ENCODE measurements at places on chromosomes 12 and 14.

GRCh38 chr12:94689002-94689645 lies 38.8 kb upstream of the TMCC3 start:
- peak; percentile 30 for DNase-seq

DNA sequence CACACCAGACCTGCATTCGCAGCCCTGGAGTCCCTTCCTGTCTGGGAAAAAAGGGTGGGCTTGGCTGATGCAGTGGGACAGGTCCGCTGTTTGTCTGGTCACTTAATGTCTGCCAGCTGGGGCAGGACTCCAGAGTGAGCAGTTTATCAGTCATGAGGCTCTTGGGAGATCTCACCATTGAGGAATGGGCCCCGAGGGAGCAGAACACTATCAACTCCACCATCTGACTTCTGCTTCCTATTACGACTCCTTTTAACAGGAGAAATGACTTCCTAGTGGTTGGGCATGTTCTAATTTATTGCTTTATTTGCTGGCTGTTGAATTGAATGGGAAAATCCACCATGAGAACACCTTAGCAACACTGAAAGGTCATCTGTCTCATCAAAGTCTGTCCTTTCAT lies 182.5 kb upstream of the RASSF8 start:
- no peak for DNase-seq

GRCh38 chr12:119423285-119423684 lies 88.8 kb downstream of the CCDC60 start:
- DNase-seq, result no peak

DNA sequence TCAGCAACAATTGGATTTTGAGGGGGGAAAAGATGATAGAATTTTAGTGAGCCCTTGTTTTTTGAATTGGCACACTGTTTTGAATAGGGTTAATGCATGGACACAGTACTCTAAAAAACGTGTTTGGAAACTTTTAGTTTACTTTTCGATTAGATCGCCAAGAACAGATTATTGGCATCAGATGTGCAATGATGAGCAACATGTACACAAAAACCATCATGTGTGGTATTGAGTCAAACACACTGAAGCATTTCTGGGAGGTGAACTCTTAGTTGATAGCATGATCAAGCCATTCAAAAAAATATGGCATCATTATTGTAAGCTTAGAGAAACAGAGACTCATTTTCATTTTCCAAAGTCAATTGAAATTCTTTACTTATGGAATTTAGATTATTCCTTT lies 329.2 kb downstream of the ADAMTS20 start:
- DNase-seq, result no peak

- DNase-seq, result no peak
These were observed 342.7 kb downstream of the CACNA1C start for GRCh38 chr12:2395354-2395977.

DNA sequence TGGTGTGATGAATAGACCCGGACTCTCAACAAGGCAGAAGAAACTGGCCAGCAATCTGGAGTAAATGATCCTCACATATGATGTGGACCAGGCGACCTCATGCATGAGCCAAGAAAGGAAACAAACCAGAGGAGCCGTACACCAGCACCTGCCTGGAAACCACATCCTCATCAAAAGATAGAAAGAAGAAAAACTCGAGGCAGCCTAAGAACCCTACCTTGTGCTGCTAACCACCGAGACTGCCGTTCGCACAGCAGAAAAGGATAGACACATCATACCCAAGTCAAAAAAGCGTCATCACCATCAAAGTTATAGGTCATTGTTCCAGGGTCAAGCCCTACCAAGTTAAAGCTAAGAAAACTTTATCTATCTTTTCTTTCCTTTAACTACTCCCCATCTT lies 66.7 kb downstream of the RESF1 start:
- DNase-seq, result no peak

DNA sequence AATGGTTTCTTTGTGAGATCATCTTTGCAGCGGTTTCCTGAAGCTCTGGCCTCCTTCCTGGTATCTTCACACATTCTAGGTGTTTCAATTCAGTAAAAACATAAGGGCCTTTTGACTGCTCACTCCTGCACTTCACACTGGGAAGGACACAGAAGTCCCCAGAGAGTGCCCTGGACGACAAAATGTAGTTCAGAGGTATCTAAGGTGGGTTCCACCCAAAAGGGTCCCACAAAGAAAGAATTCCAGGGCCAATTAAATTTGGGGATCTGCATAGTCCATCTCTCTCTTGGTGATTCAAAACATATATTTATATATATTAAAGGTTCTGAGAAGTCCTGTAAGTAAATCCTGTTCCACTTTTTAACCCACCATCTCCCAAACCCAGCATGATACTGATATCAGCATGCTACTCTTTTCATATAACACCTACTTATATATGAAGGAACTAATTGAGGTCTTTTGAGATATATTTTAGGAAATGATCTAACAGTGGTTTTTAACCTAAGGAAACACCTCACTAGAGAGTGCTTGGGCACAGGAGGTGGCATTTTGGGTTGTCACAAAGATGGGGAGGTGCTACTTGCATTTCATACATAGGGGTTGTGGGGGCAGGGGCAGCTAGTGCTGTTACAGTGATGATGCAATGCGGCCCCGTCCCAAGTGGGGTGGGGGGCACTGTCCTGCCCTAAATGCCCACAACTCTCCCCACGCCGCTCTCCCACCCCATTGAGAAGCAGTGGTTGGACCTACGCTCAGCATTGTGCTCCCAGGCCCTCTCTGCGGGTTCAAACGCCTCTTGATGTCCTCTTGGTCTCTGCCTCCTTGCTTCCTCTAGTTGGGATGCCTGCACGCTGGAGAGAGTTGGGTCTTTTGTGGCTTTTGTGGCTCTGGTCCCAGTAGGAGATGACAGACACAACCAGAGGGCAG lies 109.4 kb downstream of the ARF6 start:
- no peak for DNase-seq

- DNase-seq, result no peak
These were observed 16.1 kb upstream of the PLEKHG6 start for GRCh38 chr12:6294156-6295093.

GRCh38 chr14:102012336-102012735 lies 48.0 kb downstream of the DYNC1H1 start:
- DNase-seq, result no peak

DNA sequence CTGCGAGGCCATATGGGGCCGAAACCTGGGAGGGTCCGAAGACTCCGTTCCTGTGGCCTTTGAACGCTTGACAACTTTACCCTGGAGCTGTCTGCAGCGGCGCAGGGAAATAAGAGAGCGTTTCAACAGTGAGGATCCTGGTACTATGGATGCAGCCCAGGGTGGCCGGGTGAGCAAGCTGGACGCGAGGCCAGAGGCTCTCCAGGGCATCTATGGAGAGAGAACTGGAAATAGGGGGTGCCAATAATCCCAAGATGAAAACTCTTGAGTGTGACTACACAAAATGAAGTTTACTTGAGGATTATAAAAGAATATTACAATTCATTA lies 1.1 kb upstream of the ABCC9 start:
- no peak for DNase-seq
